ENCODE measurements at places on chromosomes 16 and 17. TPM values are rescaled to one million over a fixed set of nuclear protein-coding genes. Genes with fewer than 3 reads are reported as not detected.
A peak's percentile ranks its signal among the peaks of the same experiment; 100 is the strongest.

GRCh38 chr17:82627405-82627804, 20.8 kb downstream of the WDR45B start:
- H3K27me3 ChIP-seq = no peaks in the 10 kb centered on the region
- DNase-seq = no peak
- no peaks in the 10 kb centered on the region for H3K4me1 ChIP-seq
- peaks cover 72% of the 10 kb centered on the region for H3K36me3 ChIP-seq
- H3K4me3 ChIP-seq = no peak overlapping the region

DNA sequence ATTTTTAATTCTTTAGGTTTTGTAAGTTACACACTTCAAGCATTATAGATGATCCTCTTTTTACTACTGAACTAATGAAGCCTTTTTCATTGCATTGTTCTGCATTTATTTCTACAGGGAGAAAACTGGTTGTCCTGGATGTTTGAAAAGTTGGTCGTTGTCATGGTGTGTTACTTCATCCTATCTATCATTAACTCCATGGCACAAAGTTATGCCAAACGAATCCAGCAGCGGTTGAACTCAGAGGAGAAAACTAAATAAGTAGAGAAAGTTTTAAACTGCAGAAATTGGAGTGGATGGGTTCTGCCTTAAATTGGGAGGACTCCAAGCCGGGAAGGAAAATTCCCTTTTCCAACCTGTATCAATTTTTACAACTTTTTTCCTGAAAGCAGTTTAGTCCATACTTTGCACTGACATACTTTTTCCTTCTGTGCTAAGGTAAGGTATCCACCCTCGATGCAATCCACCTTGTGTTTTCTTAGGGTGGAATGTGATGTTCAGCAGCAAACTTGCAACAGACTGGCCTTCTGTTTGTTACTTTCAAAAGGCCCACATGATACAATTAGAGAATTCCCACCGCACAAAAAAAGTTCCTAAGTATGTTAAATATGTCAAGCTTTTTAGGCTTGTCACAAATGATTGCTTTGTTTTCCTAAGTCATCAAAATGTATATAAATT, 53.0 kb downstream of the TUBD1 start:
- no peak for DNase-seq
- peaks cover 86% of the 10 kb centered on the region for H3K36me3 ChIP-seq

DNA sequence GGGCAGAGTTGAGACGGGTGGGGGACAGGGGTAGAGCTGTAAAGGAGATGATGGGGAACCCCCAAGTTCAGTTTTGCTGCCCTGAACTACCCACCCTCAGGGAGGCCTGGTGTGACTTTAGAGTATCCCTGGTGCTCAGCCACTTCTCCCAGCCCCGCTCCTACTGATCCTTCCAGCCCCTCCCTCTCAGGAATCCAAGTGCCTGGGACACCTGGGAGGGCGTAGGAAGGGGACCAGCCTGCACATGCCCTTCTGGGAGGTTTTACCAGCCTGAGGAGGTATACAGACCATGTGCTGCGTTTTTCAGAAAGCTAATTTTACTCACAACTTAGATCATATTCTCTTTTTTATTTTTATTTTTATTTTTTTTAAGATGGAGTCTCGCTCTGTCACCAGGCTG, 4.1 kb downstream of the ST6GALNAC2 start:
- H3K27me3 ChIP-seq = no peaks in the 10 kb centered on the region
- DNase-seq = no peak
- H3K36me3 ChIP-seq = peaks cover 25% of the 10 kb centered on the region

DNA sequence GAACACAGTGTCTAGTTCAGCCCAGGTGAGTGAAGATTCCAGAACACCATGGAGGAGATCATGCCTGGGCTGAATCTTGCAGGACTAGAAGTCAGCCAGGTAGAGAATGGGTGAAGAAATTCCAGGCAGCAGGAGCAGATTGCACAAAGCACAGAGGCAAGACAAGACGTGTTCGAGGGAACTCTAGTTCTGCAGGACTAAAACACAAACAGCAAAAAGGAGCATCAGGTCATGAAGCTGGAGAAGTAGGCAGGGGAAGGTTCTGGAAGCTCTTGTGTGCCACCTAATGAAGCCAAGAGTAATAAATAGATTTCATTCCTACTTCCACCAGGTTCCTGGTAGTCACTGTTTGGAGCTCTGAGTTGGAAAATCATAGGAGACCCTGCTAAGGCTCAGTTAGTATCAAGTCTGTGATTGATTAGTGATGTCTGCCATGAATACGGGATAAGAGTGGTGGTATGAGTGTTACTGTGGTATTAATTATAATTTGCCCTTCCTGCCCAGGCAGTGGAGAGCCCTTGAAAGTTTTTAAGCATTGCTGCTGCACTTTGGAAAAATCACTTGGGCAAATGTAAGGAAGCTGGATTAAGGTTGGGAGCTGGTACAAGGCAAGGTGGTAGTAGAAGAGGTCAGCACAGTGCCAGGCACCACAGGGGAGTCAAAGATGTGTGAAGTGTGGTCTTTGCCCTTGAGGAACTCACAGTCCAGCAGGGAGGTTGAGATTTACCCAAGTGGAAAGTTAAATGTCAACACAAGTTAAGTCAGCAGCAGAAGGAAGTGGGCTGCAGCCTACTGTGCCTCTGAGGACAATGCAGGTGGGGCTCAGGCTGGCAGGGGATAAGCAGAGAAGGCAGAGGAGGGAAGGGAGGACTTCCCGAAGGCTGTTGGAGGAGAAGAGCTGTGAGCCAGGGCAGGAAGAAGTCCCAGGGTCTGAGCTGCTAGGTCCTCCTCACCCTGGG, 13.5 kb upstream of the FOXN1 start:
- no peaks in the 10 kb centered on the region for H3K4me1 ChIP-seq
- no peak for DNase-seq
- peaks cover 30% of the 10 kb centered on the region for H3K27me3 ChIP-seq
- peaks cover 4% of the 10 kb centered on the region for H3K36me3 ChIP-seq
- H3K27ac ChIP-seq = no peak overlapping the region

GRCh38 chr16:14497245-14498082, 132.6 kb downstream of the PARN start:
- DNase-seq = no peak
- H3K4me3 ChIP-seq = no peak overlapping the region
- no peaks in the 10 kb centered on the region for H3K36me3 ChIP-seq
- H3K27me3 ChIP-seq = no peaks in the 10 kb centered on the region
- H3K27ac ChIP-seq = no peak overlapping the region
- peaks cover 42% of the 10 kb centered on the region for H3K4me1 ChIP-seq

GRCh38 chr17:18218756-18219415, 6.5 kb upstream of the LLGL1 start:
- H3K4me3 ChIP-seq = no peak overlapping the region
- no peaks in the 10 kb centered on the region for H3K4me1 ChIP-seq
- no peaks in the 10 kb centered on the region for H3K27me3 ChIP-seq
- H3K36me3 ChIP-seq = no peaks in the 10 kb centered on the region
- H3K27ac ChIP-seq = no peak overlapping the region

DNA sequence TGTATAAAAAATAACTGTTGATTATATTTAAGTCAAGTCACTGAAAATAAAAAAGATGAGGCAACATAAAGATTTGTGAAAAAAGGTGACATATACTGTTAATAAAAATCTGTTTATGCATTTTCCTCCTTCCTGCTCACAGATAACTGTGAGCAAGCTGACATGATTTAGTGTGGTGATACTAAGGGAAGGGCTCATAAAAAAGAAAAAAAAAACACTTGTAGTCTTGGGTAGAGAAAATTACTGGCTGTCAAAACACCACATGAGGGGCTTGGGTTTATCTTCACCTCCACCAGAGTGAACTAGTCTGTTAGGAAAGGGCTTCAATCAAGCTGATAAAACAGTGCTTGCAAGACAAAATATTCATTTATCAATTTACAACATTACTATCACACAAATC, 247.6 kb downstream of the CNTNAP4 start:
- H3K36me3 ChIP-seq = no peaks in the 10 kb centered on the region
- no peak overlapping the region for H3K27ac ChIP-seq
- no peak overlapping the region for H3K4me3 ChIP-seq
- H3K4me1 ChIP-seq = no peaks in the 10 kb centered on the region

- H3K36me3 ChIP-seq = no peaks in the 10 kb centered on the region
- H3K4me1 ChIP-seq = no peaks in the 10 kb centered on the region
- no peak overlapping the region for H3K4me3 ChIP-seq
- DNase-seq = no peak
Observed at GRCh38 chr16:4591706-4592470, 22.8 kb downstream of the UBALD1 start.

GRCh38 chr17:41391535-41391934, 5.9 kb downstream of the KRT31 start:
- no peak for DNase-seq
- H3K4me1 ChIP-seq = peaks cover 26% of the 10 kb centered on the region
- H3K27me3 ChIP-seq = no peaks in the 10 kb centered on the region
- no peak overlapping the region for H3K27ac ChIP-seq

DNA sequence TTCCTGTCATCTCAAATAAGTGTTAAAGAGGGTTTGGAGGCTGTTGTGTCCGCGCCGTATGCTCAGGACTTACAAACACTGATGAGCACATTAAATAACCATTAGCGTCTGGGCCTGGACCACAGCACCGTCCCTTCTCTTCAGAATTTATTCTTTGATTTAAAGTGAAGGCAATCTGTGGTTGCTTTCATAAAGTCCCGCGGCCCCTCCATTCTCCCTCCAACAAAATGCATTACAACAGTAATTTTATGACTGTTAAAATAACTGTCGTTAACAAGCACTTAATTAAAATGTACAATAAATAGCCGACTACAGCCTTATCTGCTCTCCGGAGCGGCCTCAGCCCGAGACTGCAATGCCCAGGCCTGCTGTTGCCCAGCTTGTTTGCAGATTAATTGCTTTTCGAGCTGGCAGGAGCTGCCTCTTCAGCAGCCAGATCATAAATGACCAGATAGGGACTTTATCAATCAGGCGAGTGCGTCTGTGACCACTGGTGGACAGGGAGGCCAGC, 30.6 kb upstream of the IRX3 start:
- no peaks in the 10 kb centered on the region for H3K36me3 ChIP-seq
- no peak overlapping the region for H3K27ac ChIP-seq
- no peak for DNase-seq
- no peak overlapping the region for H3K4me3 ChIP-seq

DNA sequence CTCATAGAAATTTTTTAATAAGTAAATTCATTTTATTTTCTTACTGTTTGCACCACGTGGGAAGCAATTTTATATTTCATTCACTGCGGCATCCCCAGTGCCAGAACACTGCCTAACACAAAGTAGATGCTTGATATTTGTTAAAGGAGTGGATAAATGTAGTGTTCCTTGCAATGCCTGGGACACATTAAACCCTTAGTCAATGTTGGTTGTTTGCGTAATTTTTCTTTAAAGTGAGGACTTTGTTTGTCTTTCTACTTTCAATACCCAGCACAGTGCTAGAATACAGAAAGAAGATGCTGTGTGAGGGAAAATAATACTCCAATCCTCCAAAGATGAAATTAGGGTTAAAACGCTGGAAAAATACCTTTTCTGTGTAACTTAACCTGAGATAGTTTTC, 299.3 kb downstream of the MAP2K6 start:
- H3K27me3 ChIP-seq = no peaks in the 10 kb centered on the region
- no peaks in the 10 kb centered on the region for H3K4me1 ChIP-seq
- DNase-seq = no peak

- H3K36me3 ChIP-seq = peaks cover 11% of the 10 kb centered on the region
- H3K4me1 ChIP-seq = peaks cover 47% of the 10 kb centered on the region
- DNase-seq = peak; percentile 89
- H3K27me3 ChIP-seq = no peaks in the 10 kb centered on the region
- no peak overlapping the region for H3K4me3 ChIP-seq
- H3K27ac ChIP-seq = peak overlapping the region; percentile 82
Observed at GRCh38 chr17:41655611-41656111, 31.3 kb upstream of the KRT17 start.

- H3K4me1 ChIP-seq = peaks cover 8% of the 10 kb centered on the region
- H3K4me3 ChIP-seq = no peak overlapping the region
- DNase-seq = no peak
- H3K27ac ChIP-seq = no peak overlapping the region
Observed at GRCh38 chr16:69703638-69704037, 22.7 kb downstream of the NQO1 start.

- H3K4me1 ChIP-seq = peaks cover 22% of the 10 kb centered on the region
- peaks cover 5% of the 10 kb centered on the region for H3K36me3 ChIP-seq
- no peak for DNase-seq
- H3K27me3 ChIP-seq = no peaks in the 10 kb centered on the region
- H3K27ac ChIP-seq = no peak overlapping the region
Observed at GRCh38 chr16:11059588-11059987, 115.2 kb downstream of the CLEC16A start.

DNA sequence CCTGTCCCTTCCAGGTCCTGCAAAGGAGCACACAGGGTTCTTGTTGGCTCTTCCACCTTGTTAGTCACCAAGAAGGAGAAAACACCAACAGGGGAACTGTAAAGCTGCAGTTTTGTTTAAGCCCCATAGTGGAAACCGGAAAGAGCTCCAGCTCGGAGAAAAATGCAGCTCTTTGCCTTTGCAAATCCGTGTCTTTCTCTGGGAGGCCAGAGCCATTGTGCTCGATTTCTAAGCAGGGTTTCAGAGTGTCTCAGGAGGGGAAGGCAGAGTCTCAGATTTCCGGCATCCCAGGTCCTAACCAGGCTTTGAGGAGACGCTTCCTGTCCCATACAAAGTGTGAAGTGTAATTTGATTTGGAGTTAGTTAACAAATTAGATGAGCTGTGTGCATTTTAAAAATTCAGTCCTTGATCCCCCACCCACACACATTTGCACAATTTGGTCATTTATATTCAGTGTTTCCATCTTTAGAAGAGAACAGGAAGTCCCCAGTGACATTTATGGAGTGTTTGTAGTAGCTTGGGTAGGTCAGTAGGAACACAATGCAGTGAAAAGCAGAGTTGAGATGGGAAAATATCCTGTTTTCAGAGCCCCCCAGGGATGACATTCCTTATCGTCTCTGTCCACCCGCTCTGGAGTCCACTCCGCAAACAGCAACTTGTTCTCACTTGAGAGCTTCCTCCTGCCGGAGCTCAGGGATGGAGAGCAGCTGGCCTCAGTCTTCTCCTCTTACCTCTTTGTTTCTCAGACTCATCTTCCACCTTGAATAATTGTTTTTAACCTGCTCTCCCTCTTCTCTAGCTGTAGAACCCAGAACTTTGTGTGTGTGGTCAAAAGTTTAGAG, 331.9 kb downstream of the SEC14L1 start:
- H3K27ac ChIP-seq = peak overlapping the region; percentile 92
- H3K36me3 ChIP-seq = peaks cover 75% of the 10 kb centered on the region
- peaks cover 86% of the 10 kb centered on the region for H3K4me1 ChIP-seq
- DNase-seq = no peak

- no peaks in the 10 kb centered on the region for H3K4me1 ChIP-seq
- H3K27ac ChIP-seq = no peak overlapping the region
- DNase-seq = no peak
- no peaks in the 10 kb centered on the region for H3K36me3 ChIP-seq
Observed at GRCh38 chr17:69166957-69167356, 25.3 kb upstream of the ABCA6 start.

- peak; percentile 91 for DNase-seq
- peak within 1 kb of the TSS; percentile 82 for H3K4me3 ChIP-seq
- no peaks in the 10 kb centered on the region for H3K27me3 ChIP-seq
- H3K4me1 ChIP-seq = peaks cover 41% of the 10 kb centered on the region
Observed at GRCh38 chr16:71358464-71358998, at the start of gene CALB2. Gene CALB2 (plus strand): TSS chr16:71358723. CDS start chr16:71358793, 70 bp downstream.

SNAI3 gene
- total RNA-seq = 0.34 TPM

STAT5B gene
- 45.8 TPM for total RNA-seq

ZPBP2 gene
- total RNA-seq = not detected

TMEM238L gene
- not detected for total RNA-seq

MFAP4 gene
- total RNA-seq = not detected

GHDC gene
- 37.4 TPM for total RNA-seq

Measured in Calu3 (cell line).